ENCODE measurements at places on chromosomes 16 and 17. TPM values are rescaled to one million over a fixed set of nuclear protein-coding genes. Genes with fewer than 3 reads are reported as not detected.

- DNase-seq, result no peak
Observed at GRCh38 chr17:49717371-49717861, 9.7 kb upstream of the SLC35B1 start.

Gene SPATA22
- 1.4 TPM for polyA plus RNA-seq

Gene CBFA2T3
- polyA plus RNA-seq, result 3.5 TPM

- no peak for DNase-seq
Observed at GRCh38 chr16:65070831-65071432, 50.9 kb downstream of the CDH11 start.

DNA sequence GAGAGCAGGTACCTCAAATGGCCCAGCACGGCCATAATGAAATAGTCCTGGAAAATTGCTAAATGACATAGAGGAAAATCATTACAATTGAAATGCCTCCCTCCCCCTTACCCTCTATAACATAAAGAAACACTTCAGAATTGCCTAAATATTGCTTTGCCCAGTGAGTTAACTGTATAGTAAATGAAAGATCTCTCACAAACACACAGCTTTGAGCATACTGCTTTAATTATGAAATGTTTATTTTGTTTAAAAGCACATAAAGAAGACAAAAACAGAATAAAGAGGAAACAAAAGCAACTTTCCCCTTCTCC is 9.3 kb upstream of the ADAMTS18 start:
- DNase-seq, result no peak

Gene TNFSF13
- 15.9 TPM for polyA plus RNA-seq

GRCh38 chr16:2244301-2244700 is 7.1 kb downstream of the ECI1 start:
- DNase-seq, result no peak

- DNase-seq, result no peak
Observed at GRCh38 chr17:83083368-83084201, 4.2 kb downstream of the METRNL start.

GRCh38 chr16:9123871-9124270 is 32.4 kb downstream of the HAPSTR1 start:
- DNase-seq, result no peak
